A172 (cell line): ENCODE measurements at places on chromosomes 16 and 17. TPM values are rescaled to one million over a fixed set of nuclear protein-coding genes. Genes with fewer than 3 reads are reported as not detected.

DNA sequence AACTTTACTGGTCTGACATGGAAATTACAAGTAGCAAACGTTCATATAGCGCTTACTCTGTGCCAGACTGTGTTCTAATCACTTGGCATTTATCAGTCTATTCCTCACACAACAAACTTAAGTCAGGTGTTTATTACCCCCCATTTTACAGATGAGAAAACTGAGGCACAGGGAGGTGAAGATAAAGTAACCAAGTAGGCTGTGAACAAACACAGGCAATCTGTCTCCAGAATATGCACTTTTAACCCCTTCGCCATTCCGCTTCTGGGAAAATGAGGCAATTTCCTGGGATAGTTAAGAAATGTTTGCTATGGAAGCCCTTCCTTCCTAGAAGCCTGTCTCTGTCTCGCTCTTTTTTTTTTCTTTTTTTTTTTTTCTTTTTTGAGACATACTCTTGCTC is 12.2 kb upstream of the CXCL16 start:
- no peak for DNase-seq

The COX4I1 gene
- total RNA-seq, result 784 and 875 TPM in 2 replicates

The ZFP3 gene
- total RNA-seq, result 0.72 and 1.1 TPM in 2 replicates

The ITGAD gene
- not detected in 2 replicates for total RNA-seq

The CHST6 gene
- total RNA-seq, result not detected in 2 replicates

- no peak for DNase-seq
Measured at GRCh38 chr17:8012996-8013640, 10.7 kb downstream of the GUCY2D start.

DNA sequence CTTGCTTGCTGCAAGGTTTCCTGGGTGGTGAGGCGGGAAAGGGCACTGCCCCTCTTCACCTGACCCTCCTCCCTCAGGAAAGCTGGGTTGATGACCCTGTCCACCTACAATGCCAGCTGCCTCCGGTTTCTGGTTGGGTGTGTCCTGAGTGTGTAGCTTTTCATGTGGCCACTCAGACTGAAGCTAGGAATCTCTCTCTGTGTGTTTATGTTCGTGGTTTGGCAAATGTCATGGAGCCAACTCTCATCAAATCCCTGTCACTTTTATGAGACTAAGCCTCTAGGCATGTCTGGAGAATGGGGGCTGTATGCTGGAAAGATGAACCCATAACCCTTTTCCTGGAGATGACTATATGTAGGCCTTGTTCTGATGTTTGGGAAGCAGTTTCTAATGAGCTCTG is 17.1 kb downstream of the PLEKHG4 start:
- DNase-seq, result peak; percentile 80

DNA sequence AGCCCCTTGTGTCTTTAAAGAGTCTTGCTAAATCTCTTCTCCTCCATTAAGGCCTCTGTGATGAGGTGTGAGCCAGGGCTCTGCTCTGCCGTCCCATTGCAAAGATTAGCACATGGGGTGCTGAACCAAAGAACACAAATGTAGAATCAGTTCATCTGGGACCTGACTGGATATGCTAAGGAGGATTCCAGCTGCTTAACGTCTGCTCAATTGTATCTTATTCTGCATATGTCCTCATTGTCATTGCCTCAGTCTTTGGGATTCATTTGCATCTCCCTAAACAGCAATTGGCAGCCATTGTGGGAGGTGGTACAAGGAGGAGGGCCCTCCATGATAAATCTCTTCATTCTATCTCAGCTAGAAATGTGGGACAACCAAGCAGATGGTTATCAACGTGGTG is 106.3 kb upstream of the ADAMTS18 start:
- no peak for DNase-seq

The CDH5 gene
- total RNA-seq, result 0.29 TPM in 1 of 2 replicates, not detected in the other

DNA sequence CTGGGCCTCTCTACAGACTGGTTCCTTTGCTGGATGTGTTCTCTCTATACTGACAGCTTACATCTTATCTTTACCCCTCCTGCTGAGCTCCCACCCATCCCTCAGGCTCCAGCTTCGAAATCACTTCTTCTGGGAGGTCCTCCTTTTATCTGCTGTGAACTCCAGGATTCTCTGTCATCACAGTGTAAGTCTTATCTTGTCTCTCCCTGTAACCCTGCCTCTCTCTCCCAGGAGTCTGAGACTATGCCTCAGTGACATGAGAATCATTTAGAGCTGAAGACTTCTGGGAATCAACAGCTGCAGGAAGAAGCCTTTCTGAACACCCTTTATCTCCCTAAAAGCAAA is 148.1 kb upstream of the HS3ST3A1 start:
- no peak for DNase-seq

The ENPP7 gene
- total RNA-seq, result not detected in 2 replicates

DNA sequence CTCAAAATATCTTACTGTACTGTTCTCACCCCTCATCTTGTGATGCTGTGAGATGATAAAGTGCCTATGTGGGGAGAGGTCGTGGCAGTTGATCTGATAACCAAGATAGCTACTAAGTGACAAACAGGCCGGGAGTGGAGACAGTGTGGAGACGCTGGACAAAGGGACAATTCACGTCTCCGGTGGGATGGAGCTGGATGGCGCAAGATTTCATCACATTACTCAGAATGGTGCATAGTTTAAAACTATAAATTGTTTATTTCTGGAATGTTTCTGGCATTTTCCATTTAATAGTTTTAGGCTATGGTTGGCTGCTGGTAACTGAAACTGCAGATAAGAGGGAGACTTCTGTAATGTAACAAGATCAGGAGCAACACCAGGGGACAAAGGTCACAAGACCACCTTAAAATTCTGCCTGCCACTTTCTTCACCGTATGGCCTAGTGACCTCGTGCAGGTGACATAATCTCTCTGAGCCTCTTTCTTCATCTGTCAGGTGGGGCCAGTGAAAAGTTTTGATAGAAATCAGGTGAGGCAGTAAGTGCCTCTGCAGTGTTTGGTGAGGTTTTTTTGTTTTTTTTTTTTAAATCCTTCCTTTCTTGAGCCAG is 54.4 kb upstream of the LGALS9 start:
- no peak for DNase-seq
